ENCODE measurements at places on chromosomes 5 and 9.
A peak's percentile ranks its signal among the peaks of the same experiment; 100 is the strongest.

- no peak for DNase-seq
Measured at GRCh38 chr9:128937310-128938165, 9.9 kb downstream of the DOLK start.

DNA sequence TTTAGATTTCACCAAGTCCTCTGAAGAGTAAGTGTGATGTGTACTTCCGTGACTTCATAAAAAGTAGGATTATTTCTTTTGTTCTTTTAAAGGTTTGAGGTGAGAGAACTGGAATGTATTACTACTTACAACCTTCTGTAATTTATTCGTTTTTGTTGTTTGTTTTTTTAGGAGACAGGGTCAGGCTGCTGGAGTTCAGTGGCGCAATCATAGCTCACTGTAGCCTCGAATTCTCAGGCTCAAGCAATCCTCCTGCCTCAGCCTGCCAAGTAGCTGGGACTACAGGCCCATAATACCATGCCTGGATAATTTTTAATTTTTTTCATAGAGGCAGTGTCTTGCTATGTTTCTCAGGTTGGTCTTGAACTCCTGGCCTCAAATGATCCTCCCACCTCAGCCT lies 68.3 kb upstream of the RETREG1 start:
- DNase-seq, result no peak

DNA sequence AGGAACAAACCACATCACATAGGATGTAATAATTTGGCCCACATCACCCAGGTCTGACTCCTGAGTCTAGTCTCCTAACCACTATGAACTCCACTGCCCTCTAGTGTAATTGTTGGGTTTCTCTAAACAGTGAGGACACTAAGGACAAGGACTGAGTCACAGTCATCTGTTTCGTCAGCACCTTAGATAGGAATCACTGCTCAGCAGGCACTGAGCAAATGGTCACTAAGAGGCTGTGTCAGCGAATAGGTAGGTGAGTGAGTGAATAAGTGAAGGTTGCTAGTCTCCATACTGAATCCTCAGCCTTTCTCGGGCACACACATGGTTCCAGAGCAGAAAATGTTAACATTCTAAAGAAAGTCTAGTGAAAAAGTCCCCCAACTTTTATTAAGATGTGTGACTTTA lies 278.6 kb downstream of the SPOCK1 start:
- peak; percentile 90 for DNase-seq

- no peak for DNase-seq
Measured at GRCh38 chr9:110066929-110067716, 140.8 kb downstream of the C9orf152 start.

- DNase-seq, result no peak
Measured at GRCh38 chr5:172941067-172941516, 18.1 kb upstream of the RPL26L1 start.

DNA sequence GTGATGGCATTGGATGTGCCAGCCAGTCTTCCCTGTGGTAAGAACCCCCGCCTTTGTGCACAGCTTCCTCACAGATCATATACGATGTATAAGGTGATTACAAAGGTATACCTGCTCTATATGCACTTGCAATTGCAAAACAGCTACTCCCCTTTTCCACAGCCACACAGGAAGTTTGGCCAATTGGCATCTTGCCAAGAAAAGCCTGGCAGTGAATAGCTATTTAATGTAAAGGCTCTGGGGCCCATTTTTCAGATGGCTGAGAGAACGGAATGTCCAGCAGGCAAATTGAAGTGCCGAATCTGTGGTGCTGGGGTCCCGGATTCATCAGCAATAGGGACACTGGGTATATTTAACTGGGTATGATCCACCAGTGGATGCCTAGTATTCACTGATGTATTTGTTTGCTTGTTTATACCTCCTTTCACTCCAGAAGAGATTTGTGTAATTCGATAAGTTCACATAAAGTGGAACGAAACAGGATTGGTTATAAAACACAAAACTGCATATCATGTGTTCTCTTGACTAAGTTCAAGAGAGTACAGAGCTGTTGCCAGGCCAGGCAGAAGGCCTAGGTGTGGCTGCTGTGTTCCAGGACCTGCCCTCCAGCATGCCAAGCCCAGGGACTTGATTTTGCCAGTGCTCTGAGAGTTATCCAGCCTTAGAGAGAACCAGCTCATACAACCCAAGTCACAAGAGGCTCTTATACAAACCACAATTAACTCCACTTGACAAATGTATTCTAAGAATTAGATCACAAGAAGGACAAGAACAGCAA lies 27.7 kb upstream of the GABRP start:
- no peak for DNase-seq

DNA sequence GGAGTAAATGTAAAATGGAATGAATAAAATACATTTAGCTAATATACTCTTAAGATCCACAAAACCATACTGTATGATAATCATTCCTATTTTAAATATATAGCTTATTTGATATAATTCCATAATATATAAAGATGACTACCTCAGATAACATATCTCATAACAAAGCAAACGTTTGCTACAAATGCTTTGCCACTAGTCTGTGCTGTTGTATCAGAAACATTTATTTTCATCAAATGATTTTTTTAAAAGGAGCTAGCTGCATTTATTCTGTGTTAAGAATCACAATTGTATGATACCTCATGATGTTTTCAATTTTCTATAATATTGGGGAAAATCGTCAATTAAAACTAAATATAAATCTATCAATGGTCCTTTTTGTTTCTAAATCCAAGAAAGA lies 567.2 kb downstream of the PTPRD start:
- peak; percentile 54 for DNase-seq

DNA sequence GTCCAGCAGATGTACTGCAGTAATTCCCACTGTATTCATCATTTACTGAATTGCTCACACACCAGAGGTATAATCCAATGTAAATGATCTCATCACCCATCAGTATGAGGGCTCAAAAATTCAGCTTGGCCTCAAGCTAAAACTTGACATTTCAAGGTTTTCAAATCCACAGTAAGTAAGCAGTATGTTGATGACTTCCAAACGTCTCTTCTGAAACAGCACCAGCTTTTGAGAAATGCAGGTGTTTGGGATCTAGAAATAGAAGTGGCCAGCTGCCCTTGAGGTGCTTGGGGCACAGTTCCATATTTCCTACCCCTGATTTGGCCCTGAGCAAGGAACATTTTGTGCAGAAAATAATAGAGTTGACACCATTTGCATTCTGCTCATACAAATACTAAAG lies 388.0 kb upstream of the TUSC1 start:
- no peak for DNase-seq

DNA sequence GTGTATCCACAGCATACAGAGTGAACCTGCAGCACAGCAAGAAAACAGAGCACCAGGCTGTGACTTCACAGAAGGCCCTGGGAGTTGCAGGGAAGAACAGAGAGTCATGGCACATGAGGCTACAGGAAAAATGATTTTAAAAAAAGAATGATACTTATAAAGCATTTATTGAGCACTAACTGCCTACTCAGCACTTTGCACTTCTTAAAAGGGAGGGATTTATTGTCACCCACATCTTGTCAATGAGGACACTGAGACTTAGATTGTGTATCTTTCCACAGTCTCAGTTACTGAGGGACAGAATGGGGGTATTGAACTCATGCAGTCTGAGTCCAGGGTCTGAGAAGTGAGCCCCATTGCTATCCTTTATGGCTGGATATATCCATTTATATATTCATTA lies 244.6 kb upstream of the TRIM32 start:
- no peak for DNase-seq

DNA sequence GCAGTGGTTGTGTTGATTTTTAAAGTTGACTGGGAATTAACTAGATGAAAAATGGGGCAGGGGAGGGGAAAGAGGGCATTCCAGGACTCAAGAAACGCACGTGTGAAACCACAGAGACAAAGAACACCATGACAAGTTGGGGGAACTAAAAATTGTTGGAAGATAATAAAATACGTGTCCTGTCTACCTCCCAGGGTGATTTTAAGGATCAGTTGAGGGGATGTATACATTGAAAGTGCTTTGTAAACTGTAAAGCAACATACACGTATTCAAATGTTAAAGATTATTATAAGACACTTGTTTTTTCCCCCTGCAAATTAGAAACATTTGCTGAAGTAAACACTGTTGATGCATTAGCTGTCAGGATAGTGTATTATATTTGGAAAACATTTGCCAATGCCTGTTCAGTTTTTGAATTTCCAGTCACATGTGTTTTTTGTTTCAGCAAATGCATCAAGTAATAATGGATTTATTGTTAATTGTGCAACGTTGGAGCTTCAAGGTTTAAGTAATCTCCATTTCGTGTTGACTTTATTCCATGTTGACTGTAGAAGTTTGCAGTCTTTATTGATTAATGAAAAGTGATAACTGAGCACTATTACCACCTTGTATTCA lies 412.7 kb downstream of the ACTL7B start:
- DNase-seq, result peak; percentile 17

GRCh38 chr5:134111741-134112647 lies 2.5 kb upstream of the TCF7 start:
- no peak for DNase-seq
